ENCODE measurements at places on chromosomes 2 and 18.

GRCh38 chr2:237483018-237483731 lies 3.9 kb upstream of the MLPH start:
- DNase-seq, result no peak

DNA sequence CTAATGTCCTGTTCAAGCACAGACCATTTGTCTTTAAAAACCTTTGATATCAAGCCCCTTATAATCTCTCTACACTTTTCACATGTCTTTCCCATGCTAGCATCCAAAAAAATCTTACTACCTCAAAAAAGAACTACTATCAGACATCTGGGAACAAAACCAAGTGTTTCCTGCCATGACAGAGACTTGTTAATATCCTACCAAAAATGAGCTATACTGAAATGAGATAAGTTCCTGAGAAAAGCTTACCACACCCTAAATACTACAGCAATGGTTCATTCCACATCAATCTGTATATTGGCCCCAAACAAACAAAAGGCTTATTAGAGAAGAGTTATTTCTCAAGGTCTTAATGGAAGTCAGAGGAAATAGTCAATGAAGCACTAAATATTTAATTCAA lies 230.1 kb downstream of the DYM start:
- DNase-seq, result no peak

- DNase-seq, result no peak
Measured at GRCh38 chr2:96669539-96670215, 27.1 kb downstream of the FER1L5 start.

- no peak for DNase-seq
Measured at GRCh38 chr2:63589148-63589958, 590 bp downstream of the MDH1 start.

DNA sequence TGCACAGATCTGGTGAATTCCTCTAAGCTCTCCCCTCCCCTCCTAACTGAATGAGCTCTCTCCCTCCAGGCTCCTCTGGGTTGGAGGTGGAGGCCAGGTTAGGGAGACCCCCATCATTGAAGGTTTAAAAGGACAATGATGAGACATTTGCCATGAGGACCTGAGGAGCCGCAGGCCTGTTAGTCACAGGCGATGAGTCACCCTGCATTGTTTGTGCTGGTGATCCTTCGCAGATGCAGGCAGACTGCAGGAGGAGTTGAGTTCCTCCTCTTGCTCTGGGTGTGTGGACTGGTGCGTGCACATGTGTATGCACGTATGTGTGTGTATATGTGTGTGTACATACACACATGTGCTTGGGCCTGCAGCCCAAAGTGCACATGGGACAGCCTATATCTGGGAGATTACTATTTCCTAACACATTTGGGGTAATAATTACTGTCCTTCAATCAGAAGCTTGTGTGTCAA lies 42.0 kb downstream of the MCFD2 start:
- DNase-seq, result peak; percentile 83

DNA sequence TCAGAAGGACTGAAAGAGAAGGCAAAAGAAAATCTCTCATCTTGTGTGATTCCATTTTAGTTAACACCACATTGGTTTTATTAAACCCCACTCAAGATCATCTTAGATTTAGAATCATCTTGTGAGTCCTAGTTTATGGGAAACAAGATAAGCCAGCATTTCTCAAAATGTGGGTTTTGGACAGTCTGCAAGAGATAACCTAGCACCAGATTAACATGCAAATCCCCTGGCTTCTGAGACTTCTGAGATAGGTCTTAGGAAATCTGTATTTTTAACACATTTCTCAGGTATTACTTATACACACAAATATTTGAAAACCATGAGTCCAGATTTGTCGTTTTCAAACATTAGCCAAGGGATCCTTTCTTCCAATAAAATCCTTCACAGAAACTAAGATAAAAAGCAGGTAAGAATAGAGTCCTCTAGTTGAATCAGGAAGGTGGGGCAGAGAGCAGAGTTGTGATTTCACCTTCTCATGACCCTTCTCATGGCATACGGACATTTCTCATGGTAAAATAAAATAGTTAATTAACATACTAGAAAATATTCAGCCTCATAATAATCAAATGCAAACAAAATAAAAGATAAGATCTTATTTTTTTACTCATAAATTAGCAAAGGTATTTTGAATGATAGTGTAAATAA lies 287.2 kb upstream of the FN1 start:
- DNase-seq, result no peak

- DNase-seq, result no peak
Measured at GRCh38 chr2:145412155-145412554, 892.2 kb upstream of the ZEB2 start.

DNA sequence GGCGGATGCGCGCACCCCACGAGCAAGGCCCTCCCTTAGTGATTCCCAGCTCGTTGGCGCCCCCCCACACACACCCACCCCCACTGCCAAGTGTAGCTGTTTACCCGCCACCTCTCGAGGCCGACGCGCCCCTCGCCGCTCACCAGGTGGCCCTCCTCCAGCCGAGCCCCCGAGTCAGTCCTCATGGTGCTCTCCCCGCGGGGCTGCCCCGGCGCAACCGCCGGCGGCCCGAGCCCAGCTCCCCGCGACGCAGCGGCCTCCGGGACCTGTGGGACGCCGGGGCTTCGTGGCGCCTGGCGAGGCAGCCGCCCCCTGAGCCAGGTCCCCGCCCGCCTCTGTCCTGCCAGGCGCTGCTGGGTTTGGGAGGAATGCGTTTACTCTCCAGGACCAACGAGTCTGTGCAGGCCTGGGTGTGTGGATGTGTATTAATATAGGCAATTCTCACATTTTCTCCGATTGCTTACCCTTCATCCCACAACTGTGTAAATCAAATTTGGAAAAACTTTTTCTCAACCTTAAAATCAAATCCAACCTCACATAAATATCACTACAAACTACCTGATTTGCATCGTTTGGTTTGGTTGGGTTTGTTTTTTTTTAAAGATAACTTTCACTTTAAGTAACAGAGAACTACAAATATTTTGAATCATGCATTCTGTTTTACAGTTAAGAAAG lies at the start of gene TMEM237:
TSS of gene TMEM237 (minus strand) at position 288 of the 675 bp plus-strand sequence. CDS start at position 185, 103 bp downstream.
- DNase-seq, result peak; percentile 74

GRCh38 chr2:21251216-21251980 lies 127.6 kb downstream of the TDRD15 start:
- DNase-seq, result no peak

- no peak for DNase-seq
Measured at GRCh38 chr2:166384774-166385173, 9.0 kb upstream of the SCN9A start.

DNA sequence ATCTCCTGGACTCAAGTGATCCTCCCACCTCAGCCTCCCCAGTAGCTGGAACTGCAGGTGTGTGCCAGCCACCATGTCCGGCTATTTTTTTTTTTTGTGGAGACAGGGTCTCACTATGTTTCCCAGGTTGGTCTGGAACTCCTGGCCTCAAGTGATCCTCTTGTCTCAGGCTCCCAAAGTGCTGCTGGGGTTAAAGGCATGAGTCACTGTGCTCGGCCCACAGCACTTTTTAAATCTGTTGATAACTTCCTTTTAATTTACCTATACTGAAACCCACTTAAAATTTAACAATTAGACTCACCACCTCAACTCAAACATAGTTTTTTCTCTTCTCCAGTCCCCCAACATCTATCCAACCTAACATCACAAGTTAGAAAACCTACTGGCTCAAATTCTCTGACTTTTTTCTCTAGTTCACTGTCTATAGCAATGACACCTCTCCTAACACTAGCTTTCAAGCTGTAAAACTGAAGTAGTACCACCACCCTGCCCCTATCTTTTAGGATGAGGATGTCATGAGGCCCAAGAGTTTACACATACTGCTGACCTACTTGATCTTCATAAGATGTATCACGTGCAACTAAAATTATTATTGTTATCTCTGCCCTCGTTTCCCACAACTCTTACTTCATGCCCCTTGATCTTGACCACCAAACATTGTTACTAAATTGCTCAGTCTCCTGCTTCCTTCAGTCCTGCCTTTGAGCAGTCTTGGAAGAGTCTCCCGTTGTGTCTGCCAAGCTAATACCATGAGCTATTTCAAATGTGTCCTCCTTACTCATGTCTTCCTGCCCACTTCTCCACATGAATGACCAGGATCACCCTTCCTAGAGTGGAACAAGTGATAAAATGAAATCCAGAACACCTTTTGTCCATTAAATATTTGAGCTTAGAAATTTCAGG lies 142.3 kb upstream of the ZFP36L2 start:
- DNase-seq, result no peak

- DNase-seq, result no peak
Measured at GRCh38 chr2:29753671-29754444, 167.5 kb downstream of the ALK start.

GRCh38 chr2:219497495-219498279 lies 1.0 kb upstream of the GMPPA start:
- peak; percentile 96 for DNase-seq

DNA sequence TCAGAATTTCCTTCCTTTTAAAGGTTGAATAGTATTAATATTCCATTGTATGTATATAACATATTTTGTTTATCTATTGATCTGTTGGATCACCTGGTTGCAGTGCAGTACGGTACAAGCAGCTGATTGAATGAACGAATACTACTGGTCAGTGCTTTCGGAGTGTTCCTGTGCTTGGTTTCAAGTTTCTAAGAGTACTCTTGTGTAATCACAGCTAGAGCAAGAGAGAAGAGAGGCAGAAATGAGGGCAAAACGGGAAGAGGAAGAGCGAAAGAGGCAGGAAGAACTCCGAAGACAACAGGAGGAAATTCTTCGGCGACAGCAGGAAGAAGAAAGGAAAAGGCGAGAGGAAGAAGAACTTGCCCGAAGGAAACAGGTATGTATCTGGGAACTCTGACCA lies 40.3 kb upstream of the KCNJ13 start:
- no peak for DNase-seq

GRCh38 chr18:58552896-58553295 lies 76.0 kb downstream of the ALPK2 start:
- no peak for DNase-seq

DNA sequence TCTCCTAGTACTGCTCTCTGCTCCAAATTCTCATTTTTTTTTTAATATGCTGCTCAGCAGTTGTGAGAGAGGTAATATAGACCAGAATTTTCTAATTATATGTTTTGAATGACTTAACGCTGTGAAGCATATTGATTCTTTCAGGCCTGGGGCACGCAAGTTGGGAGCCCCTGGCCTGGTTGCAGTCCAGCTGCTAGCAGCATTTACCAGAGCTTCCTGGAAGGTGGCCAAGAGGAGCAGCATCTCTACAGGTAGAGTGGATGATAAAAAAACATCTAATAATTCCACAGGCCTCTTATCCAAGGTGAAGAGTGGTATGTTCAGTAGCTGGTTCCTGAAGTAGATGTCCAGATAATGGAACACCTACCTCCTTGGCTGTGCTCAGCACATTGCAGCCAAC lies 7.3 kb upstream of the UGP2 start:
- no peak for DNase-seq

DNA sequence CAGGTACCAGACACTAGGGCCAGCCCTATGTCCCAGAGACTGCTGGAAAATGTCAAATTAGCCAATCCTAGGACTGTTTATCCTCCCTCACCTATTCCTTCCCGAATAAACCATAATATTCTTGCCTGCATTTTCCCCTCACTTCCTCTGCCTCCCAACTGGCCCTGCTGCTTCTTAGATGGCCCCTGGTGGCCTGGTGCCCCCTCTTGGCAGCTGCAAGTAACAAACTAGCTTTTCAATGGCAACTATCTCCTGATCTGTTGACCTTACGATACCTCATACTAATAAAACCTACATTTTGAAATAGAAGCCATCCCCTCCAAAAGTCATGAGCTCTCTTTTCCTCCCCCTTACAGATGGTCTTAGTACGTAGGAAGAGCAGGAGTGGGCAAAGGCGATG lies 132.0 kb downstream of the ALPK2 start:
- DNase-seq, result no peak

DNA sequence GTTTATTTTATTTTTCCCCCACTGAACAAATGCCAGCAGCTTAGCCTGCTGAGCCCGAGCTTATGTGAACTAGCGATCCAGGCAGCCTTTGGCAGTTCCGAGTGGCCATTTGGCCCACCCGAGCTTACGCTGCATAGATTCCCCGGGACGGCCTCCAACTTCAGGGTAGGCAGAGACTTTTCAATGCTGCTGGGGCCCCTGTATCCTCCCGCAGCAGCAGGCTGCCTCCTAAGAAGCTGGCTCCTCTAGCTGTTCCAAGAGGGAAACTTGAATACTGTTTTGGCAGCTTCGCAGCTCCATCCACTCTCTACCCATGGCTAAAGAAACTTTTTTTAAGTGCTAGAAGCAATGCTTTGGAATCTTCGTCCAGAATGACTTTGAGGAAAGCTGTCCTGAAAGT lies 295.2 kb downstream of the SS18 start:
- DNase-seq, result no peak

DNA sequence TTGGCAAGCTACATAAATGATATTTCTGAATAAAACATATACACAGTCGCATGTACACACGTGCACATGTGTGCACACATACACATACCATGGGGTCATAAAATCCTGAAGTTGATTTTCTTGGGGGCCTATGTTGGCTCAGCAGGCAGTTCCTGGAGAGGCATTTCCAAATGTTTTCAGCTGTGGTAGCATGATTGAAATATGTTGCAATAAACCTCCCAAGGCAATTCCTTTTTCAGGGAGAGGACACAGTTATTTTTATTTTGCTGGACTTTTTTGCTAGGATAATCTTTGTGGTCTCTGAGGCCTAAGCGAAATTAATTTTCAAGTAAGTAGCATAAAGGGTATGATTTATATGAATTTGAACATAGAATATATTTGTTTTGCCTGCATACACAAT lies 126.7 kb upstream of the LTBP1 start:
- no peak for DNase-seq

- DNase-seq, result no peak
Measured at GRCh38 chr2:241208058-241208457, 19.6 kb downstream of the ANO7 start.

DNA sequence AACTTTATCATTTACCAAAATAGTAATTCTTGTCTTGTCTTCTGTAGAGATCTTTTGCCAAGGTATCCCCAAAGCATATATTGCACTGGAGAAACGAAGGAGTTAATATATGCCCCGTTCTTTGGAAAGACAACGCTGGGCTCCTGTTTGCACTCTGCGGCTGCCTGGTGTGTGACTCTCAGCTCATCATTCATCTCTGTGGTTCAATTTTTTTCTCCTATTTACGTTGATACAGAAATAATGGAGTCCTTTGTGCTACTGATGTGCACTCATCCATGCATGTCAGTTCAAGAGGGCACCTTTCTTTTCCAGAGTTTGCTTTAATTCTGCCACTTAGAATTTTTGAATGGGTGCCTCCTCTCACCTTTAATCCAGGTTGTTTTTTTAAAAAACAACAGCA lies 655.5 kb downstream of the DCDC2C start:
- DNase-seq, result no peak

- DNase-seq, result no peak
Measured at GRCh38 chr2:25491003-25491696, 149.4 kb upstream of the DNMT3A start.
